ENCODE measurements at places on chromosomes 13 and 19. TPM values are rescaled to one million over a fixed set of nuclear protein-coding genes. Genes with fewer than 3 reads are reported as not detected.

The PCDH9 gene
- total RNA-seq: 0.93 TPM

The KLK4 gene
- total RNA-seq: not detected

The POGLUT2 gene
- total RNA-seq: 11.4 TPM

The TRAPPC5 gene
- 57.2 TPM for total RNA-seq

The GPR183 gene
- not detected for total RNA-seq

The IRGC gene
- total RNA-seq: not detected

The TEX30 gene
- total RNA-seq: 20.2 TPM

The ZNF723 gene
- total RNA-seq: not detected

The RBM42 gene
- 37.9 TPM for total RNA-seq

The KIR2DL4 gene
- not detected for total RNA-seq

The ZNF850 gene
- total RNA-seq: 1.4 TPM

The ESD gene
- total RNA-seq: 41.7 TPM

The SLC7A10 gene
- not detected for total RNA-seq

The ZNF625 gene
- 10.3 TPM for total RNA-seq

The RB1 gene
- 44.8 TPM for total RNA-seq

The ZNF729 gene
- not detected for total RNA-seq

The POLR1G gene
- 35.5 TPM for total RNA-seq

The IL17D gene
- 0.34 TPM for total RNA-seq

The ZNF525 gene
- total RNA-seq: 33.8 TPM

The ZNF726 gene
- total RNA-seq: 1.7 TPM

The CABP5 gene
- not detected for total RNA-seq

The CAMSAP3 gene
- 4.4 TPM for total RNA-seq

The ZNF730 gene
- total RNA-seq: not detected

The ZNF345 gene
- 4.0 TPM for total RNA-seq

The ZNF835 gene
- total RNA-seq: under 0.01 TPM

The CCDC106 gene
- total RNA-seq: 6.5 TPM

The SLC10A2 gene
- not detected for total RNA-seq

The IL12RB1 gene
- under 0.01 TPM for total RNA-seq

The FUT3 gene
- total RNA-seq: 14.2 TPM

The HDGFL2 gene
- total RNA-seq: 48.5 TPM

The THSD8 gene
- not detected for total RNA-seq

The KCNC3 gene
- 0.36 TPM for total RNA-seq

The ATP4B gene
- total RNA-seq: not detected

The KLF12 gene
- 7.6 TPM for total RNA-seq

The LIM2 gene
- not detected for total RNA-seq

The GPC5 gene
- total RNA-seq: 1.7 TPM
